Thoracic aorta (tissue), 2 donors: ENCODE measurements at places on chromosomes 4 and X. TPM values are rescaled to one million over a fixed set of nuclear protein-coding genes. Genes with fewer than 3 reads are reported as not detected.
A peak's percentile ranks its signal among the peaks of the same experiment; 100 is the strongest.

DNA sequence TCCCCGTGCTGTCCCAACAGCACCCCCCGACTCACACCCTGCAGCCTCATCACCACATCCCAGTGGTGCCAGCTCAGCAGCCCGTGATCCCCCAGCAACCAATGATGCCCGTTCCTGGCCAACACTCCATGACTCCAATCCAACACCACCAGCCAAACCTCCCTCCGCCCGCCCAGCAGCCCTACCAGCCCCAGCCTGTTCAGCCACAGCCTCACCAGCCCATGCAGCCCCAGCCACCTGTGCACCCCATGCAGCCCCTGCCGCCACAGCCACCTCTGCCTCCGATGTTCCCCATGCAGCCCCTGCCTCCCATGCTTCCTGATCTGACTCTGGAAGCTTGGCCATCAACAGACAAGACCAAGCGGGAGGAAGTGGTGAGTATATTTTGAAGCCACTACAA lies 5.4 kb downstream of the AMELX start:
- H3K4me3 ChIP-seq = no peak overlapping the region
- H3K36me3 ChIP-seq = no peaks in the 10 kb centered on the region
- no peaks in the 10 kb centered on the region for H3K27me3 ChIP-seq
- DNase-seq = no peak

DNA sequence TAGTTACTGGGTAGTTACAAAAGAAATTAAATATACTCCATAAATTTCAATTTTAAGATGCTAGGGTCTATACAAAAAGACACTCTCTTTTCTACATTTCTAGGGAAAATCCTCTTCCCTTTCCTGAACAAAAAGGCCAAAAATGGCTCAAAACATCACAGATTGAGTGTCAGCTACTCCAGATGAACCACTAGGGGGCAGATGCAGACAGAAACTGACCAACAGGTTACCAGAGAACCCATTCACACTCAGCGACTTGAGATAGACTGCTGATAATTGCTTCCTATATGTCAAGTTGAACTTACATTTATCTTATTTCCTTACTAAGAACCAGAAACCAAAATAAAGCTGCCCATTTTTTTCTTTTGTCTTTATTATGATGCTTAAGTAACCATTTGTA lies 83.4 kb upstream of the MID1IP1 start:
- H3K27ac ChIP-seq = no peak overlapping the region
- H3K36me3 ChIP-seq = no peaks in the 10 kb centered on the region
- H3K4me3 ChIP-seq = no peak overlapping the region
- DNase-seq = no peak

- H3K27me3 ChIP-seq = peaks cover 62% of the 10 kb centered on the region
- no peak overlapping the region for H3K27ac ChIP-seq
- peak overlapping the region; percentile 50 for H3K4me3 ChIP-seq
- H3K4me1 ChIP-seq = peaks cover 38% of the 10 kb centered on the region
- DNase-seq = no peak
These were observed 2.4 kb downstream of the NKX3-2 start for GRCh38 chr4:13541720-13542576.

- DNase-seq = no peak
- no peak overlapping the region for H3K27ac ChIP-seq
- no peaks in the 10 kb centered on the region for H3K4me1 ChIP-seq
- H3K27me3 ChIP-seq = no peaks in the 10 kb centered on the region
- H3K36me3 ChIP-seq = peaks cover 17% of the 10 kb centered on the region
- no peak overlapping the region for H3K4me3 ChIP-seq
These were observed 12.6 kb downstream of the DGKQ start for GRCh38 chr4:960636-961350.

DNA sequence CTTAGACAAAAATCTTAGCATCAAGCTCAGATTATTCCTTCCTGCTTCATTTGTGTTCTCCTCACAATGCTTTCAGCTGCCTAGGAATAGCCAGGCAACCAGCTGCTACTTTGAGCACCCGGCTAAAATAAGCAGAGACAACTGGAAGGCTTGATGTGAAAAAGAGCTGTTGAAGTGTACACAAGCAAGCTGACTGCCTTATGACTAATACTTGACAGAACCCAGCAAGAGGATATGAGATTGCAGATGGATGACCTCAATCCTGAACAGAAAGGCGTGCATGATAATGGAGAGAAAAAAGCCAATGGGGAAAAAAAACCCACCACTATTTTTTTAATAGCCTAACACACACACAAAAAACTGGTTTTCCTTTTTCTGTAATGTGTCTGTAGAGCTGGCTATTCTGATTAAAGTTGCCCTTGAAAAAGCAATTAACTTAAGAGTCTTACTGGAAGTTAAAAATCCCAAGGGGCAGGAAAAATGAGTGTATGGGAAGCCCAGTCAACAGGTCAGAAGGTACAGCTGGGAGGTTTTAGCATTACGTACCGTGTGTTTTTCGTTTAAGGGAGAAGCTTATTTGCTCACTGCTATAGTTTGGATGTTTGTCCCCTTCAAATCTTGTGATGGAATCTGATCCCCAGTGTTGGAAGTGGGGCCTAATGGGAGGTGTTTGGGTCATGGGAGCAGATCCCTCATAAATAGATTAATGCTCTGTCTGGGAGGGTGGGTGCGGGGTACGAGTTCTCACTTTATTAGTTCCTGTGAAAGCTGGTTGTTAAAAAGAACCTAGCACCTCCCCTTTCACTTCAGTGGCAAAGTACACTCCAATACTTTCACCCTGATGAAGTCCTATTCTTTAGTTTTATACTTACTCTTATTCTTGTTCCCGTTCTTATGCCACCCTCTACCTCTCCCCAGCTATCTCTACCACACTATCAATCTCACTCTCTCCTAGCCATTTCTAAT lies 37.1 kb upstream of the HERC6 start:
- H3K27me3 ChIP-seq = no peaks in the 10 kb centered on the region
- H3K27ac ChIP-seq = no peak overlapping the region
- no peak for DNase-seq
- no peak overlapping the region for H3K4me3 ChIP-seq

DNA sequence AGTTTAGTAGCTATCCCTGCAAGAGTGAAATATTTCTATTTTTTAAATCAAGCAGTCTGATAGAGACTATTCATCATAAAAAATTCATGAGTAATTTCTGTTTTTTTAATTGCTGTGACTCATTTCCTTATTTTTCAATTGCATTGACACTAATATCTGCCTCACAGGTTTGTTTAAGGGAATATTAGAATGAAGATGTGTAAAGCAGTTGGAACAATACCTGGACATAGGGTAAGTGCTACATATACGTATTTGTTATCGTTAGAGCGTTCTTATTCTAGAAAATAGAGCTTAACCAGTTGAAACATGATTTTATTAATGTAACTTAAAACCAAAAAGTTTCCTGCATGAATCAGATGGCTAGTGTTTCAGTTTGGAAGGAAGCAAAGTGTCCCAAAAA lies 2211.3 kb downstream of the PCDH7 start:
- H3K4me3 ChIP-seq = no peak overlapping the region
- H3K4me1 ChIP-seq = no peaks in the 10 kb centered on the region
- H3K36me3 ChIP-seq = no peaks in the 10 kb centered on the region
- no peaks in the 10 kb centered on the region for H3K27me3 ChIP-seq

GRCh38 chrX:372856-373640 lies 13.7 kb downstream of the PPP2R3B start:
- H3K4me1 ChIP-seq = peaks cover 11% of the 10 kb centered on the region
- no peak for DNase-seq
- peak overlapping the region; percentile 44 for H3K4me3 ChIP-seq
- no peaks in the 10 kb centered on the region for H3K27me3 ChIP-seq
- H3K36me3 ChIP-seq = no peaks in the 10 kb centered on the region
- H3K27ac ChIP-seq = no peak overlapping the region

DNA sequence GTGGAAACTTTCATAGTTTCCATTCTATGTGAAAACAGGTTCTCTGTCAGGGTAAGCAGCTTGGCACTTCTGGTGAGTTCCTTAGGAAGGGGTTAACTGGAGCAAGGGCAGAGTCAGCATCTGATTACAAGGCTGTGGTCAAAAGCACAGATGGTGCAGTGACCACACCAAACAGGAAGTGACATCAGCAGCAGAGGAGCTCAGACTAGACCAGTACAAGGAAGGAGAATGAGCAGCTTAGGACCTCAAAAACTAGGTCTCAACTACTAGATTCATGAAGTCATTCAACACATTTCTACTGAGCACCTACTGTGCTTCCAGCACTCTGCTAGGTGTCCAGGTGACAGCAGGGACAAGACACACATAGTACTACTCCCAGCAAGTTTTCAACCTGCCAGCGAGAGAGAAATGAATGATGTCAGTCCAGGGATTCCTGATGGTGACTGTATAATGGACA lies 130.2 kb downstream of the AMELX start:
- H3K36me3 ChIP-seq = no peaks in the 10 kb centered on the region
- H3K4me1 ChIP-seq = peaks cover 24% of the 10 kb centered on the region
- no peaks in the 10 kb centered on the region for H3K27me3 ChIP-seq
- H3K27ac ChIP-seq = no peak overlapping the region
- no peak overlapping the region for H3K4me3 ChIP-seq

- H3K27me3 ChIP-seq = no peaks in the 10 kb centered on the region
- no peaks in the 10 kb centered on the region for H3K36me3 ChIP-seq
- no peak for DNase-seq
These were observed 141.7 kb downstream of the GPAT3 start for GRCh38 chr4:83677656-83678055.

GRCh38 chr4:143025081-143025704 lies 159.5 kb upstream of the USP38 start:
- H3K4me3 ChIP-seq = no peak overlapping the region
- no peaks in the 10 kb centered on the region for H3K27me3 ChIP-seq
- no peaks in the 10 kb centered on the region for H3K4me1 ChIP-seq
- no peak for DNase-seq

- DNase-seq = no peak
- no peaks in the 10 kb centered on the region for H3K36me3 ChIP-seq
- H3K4me1 ChIP-seq = no peaks in the 10 kb centered on the region
- H3K27me3 ChIP-seq = no peaks in the 10 kb centered on the region
- H3K27ac ChIP-seq = no peak overlapping the region
- no peak overlapping the region for H3K4me3 ChIP-seq
These were observed 35.8 kb downstream of the RFC1 start for GRCh38 chr4:39330353-39330752.

- no peak for DNase-seq
- no peaks in the 10 kb centered on the region for H3K36me3 ChIP-seq
- no peaks in the 10 kb centered on the region for H3K27me3 ChIP-seq
- H3K4me3 ChIP-seq = peak overlapping the region; percentile 86
These were observed 654 bp upstream of the DDIT4L start for GRCh38 chr4:100190643-100191600.

- H3K27ac ChIP-seq = no peak overlapping the region
- DNase-seq = no peak
- H3K36me3 ChIP-seq = peaks cover 8% of the 10 kb centered on the region
- H3K4me3 ChIP-seq = no peak overlapping the region
- peaks cover 3% of the 10 kb centered on the region for H3K4me1 ChIP-seq
- H3K27me3 ChIP-seq = no peaks in the 10 kb centered on the region
These were observed 33.4 kb downstream of the ACSL1 start for GRCh38 chr4:184792334-184792733.

DNA sequence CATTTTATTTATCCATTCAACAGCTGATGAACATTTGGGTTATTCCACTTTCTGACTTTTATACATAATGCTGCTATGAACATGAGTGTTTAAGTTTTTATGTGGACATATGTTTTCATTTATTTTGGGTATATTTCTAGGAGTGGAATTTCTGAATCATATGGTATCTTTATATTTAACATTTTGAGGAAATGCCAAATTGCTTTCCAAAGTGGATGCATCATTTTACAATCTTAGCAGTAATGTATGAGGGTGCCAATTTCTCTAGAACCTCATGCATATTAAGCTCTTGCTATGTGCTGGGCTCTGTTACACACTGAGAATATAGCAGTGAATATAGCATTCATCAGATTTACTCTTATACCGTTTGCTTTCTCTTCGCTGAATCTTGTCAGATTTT lies 983.7 kb downstream of the STIM2 start:
- no peaks in the 10 kb centered on the region for H3K36me3 ChIP-seq
- DNase-seq = no peak
- no peak overlapping the region for H3K27ac ChIP-seq
- no peaks in the 10 kb centered on the region for H3K27me3 ChIP-seq

GRCh38 chrX:73182502-73183114 lies 32.0 kb downstream of the NAP1L2 start:
- no peaks in the 10 kb centered on the region for H3K36me3 ChIP-seq
- H3K4me3 ChIP-seq = no peak overlapping the region
- no peaks in the 10 kb centered on the region for H3K4me1 ChIP-seq

DNA sequence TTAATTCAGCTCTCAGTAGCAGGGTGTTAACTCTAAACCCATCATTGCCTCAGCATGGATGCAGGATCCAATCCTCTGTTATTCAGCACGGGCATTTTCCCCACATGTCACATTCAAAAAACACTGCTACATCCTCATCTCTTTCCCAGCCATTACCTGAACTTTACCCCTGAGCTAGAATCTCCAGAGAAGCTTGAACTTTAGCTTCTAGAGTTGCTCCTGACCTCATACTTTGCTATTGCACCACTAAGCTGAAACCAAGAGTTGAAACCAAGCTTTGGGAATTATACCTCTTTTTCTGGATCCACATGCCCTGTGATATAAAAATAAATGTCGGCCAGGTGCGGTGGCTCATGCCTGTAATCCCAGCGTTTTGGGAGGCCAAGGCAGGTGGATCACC lies 90.7 kb downstream of the SHROOM3 start:
- H3K27ac ChIP-seq = peak overlapping the region; percentile 76
- H3K27me3 ChIP-seq = no peaks in the 10 kb centered on the region
- no peaks in the 10 kb centered on the region for H3K36me3 ChIP-seq
- no peak for DNase-seq

DNA sequence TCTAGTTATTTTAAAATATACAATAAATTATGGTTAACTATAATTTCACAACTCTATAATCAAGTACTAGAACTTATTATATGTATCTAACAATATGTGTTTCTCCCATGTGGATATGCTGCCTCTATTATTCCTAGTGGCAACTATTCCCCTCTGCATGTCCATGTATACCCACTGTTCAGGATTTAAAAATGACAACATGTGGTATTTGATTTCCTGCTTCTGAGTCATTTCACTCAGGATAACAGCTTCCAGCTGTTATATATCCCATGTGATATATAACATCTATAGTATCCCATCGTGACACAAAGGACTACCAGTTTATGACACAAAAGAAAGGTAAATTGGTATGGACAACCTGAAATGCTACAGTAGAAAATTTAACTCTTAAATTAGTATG lies 167.4 kb upstream of the TACR3 start:
- H3K4me3 ChIP-seq = no peak overlapping the region
- no peak overlapping the region for H3K27ac ChIP-seq
- H3K4me1 ChIP-seq = no peaks in the 10 kb centered on the region
- H3K36me3 ChIP-seq = no peaks in the 10 kb centered on the region

Gene ADGRL3
- total RNA-seq = 17.5 TPM

Gene SGMS2
- 119 TPM for total RNA-seq

Gene MAGEE2
- total RNA-seq = not detected

Gene NKX3-2
- total RNA-seq = 0.28 TPM

Gene SEC24D
- 108 TPM for total RNA-seq

Gene TMPRSS11D
- not detected for total RNA-seq

Gene REPS2
- total RNA-seq = 4.9 TPM

Gene RTL9
- total RNA-seq = 0.07 TPM

Gene SPANXN3
- not detected for total RNA-seq

Gene FREM3
- 0.14 TPM for total RNA-seq
